GM04503 (cell line): ENCODE measurements at places on chromosomes 1 and 21.

DNA sequence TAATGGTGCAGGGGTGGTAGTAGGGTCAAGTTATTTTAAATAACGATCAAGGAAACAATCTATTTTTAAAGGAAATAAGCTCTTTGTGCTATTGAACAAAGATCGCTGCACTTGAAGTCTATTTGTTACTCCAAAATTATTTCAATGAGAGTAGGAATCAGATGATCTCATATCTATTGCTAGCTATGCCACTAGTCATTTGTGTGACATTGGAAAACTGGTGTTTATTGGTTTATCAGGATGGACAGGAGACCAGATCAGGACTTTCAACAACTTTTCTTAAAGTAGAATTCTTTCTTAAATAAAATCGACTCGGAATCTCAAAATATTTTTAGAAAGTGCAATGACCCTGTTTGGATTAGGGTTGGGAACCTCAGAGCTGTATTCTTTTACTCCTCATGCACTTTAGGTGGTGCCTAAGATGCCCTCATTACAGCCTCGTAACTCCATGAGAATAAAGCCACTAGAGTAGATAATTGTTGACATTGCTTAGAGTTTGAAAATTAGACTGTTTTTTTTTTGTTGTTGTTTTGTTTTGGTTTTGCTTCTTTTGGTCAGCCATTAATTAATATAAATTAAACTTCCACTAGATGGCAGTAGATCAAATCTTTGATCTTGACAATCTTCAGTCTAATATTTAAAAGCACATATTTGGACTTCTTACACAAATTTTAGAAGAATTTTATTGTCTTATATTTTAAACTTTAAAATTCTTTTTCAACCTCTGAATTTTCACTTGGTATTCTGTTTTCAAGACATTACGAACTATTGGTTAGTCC, 352.4 kb downstream of the USP25 start:
- DNase-seq = no peak

GRCh38 chr1:156025876-156026275, 5.1 kb upstream of the SSR2 start:
- no peak for DNase-seq

- DNase-seq = peak; percentile 88
These were observed 24.8 kb upstream of the RNF19B start for GRCh38 chr1:32989160-32990050.

DNA sequence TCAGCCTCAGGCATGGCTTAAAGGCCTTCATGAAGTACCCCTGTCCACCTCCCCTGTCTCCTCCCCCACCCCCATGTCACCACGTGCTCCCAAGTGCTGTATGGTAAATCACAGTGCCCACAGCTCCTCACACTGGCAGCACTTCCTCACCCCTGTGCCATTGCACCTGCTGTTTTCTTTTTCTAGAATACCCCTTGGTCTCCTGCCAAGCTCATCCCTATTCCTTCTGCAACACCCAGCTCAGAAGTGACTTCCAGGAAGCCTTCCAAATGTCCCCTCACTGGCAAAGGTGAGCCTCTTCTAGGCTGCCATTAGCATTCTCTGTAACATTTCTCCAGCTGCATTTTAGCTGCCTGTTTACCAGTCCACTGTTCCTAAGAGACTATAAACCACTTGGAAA, 9.4 kb downstream of the AKNAD1 start:
- DNase-seq = no peak

GRCh38 chr1:230087028-230087716, 20.1 kb downstream of the GALNT2 start:
- no peak for DNase-seq

GRCh38 chr1:224644553-224645154, 28.5 kb downstream of the CNIH3 start:
- no peak for DNase-seq

- DNase-seq = no peak
These were observed 4.3 kb downstream of the CR1 start for GRCh38 chr1:207500306-207500705.

DNA sequence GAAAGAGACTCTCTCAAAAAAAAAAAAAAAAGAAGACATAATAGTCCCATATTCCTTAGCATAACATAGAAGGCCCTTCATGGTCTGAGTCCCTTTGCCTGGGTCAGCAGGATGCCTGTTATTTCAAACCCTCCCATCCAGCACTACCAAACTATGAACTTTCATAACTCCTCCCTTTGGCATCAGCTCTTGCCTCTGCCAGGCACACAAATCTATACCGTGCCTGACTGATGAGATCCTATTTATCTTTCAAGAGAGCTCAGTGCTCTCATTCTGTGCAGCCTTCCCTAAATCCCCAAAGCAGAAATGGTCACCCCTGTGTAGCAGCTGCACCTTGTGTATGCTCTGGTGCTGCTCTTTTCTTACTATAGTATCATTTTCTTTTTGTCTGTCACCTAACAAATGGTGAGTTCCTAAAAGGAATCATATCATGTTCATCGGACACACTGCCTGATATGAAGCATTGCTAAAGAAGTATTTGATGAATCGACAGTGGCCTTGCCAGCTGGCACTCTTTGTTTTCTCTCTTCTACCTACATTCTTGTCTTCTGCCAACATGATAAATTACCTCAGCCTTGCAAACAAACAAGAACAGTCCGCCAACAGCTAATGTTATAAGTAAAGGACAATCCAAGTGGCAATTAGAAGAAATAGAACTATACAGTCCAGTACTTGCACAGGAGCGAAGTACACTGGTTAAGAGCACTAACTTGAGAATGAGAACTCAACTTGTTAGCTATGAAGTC, 29.9 kb downstream of the FMO4 start:
- DNase-seq = no peak
